ENCODE measurements at places on chromosomes 1 and 21. TPM values are rescaled to one million over a fixed set of nuclear protein-coding genes. Genes with fewer than 3 reads are reported as not detected.

Gene SLC44A3
- total RNA-seq: 2.2 TPM

Gene RNU1-2
- under 0.01 TPM for total RNA-seq

Gene EVA1C
- total RNA-seq: 8.5 TPM

Gene SRSF11
- total RNA-seq: 118 TPM

Gene PEX11B
- total RNA-seq: 24.8 TPM

Gene BEND5
- 0.59 TPM for total RNA-seq

Gene NEGR1
- total RNA-seq: 15.7 TPM

Gene CR1
- not detected for total RNA-seq

Gene PDZK1IP1
- total RNA-seq: 0.26 TPM

Gene FMO5
- total RNA-seq: 1.4 TPM

Gene LCE7A
- total RNA-seq: not detected

Gene OR2T33
- total RNA-seq: not detected

Gene AMY2A
- not detected for total RNA-seq

Gene FABP3
- total RNA-seq: 40.1 TPM

Gene TGFBR3
- total RNA-seq: 13.6 TPM

Gene PDZK1
- 0.33 TPM for total RNA-seq

Gene CYP2J2
- not detected for total RNA-seq

Gene TPTE
- not detected for total RNA-seq

Gene LENEP
- 0.33 TPM for total RNA-seq

Gene SYCP1
- not detected for total RNA-seq

Gene LCA5L
- 2.2 TPM for total RNA-seq

Gene C1orf141
- total RNA-seq: not detected

Gene F13B
- total RNA-seq: not detected

Gene NMNAT2
- total RNA-seq: 2.3 TPM

Gene WDR64
- not detected for total RNA-seq

Gene OR2L2
- not detected for total RNA-seq

Gene KLF17
- total RNA-seq: 0.13 TPM

Gene GBP3
- total RNA-seq: 19.3 TPM

Gene TMEM51
- total RNA-seq: 1.5 TPM

Gene PRELP
- 10.8 TPM for total RNA-seq

Gene TEX38
- not detected for total RNA-seq

Gene SPATA45
- not detected for total RNA-seq

Gene ACKR1
- total RNA-seq: not detected
